T follicular helper cell (primary cell): ENCODE measurements at places on chromosomes 4 and X.

DNA sequence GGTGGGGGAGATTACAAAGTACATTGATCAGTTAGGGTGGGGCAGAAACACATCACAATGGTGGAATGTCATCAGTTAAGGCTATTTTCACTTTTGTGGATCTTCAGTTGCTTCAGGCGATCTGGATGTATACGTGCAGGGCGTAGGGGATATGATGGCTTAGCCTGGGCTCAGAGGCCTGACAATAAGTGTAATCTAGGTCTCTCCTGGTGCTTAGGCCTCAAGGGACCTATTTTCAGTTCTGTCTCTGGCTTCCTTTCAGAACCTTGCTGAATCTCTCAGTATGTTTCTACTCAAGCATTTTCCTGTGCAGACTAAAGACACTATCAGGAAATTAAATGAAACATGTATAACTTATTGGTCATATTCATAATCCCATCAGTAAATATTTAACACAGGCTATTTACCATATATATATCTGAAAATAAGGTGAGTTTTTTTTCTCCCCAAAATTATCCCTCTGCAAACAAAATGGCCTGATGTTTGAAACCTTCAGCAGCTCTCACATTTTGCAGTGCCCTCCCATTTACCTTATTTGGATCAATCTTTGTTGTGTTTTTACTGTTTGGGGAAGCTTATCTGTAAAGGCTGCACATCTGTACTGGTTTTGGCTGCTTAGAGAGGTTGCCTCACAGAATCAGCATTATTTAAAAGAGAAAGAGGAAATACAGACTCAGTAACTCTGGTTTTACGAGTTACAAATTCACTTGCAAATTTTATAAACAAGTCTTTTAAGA lies 2.3 kb upstream of the ZCCHC4 start:
- DNase-seq: no peak

DNA sequence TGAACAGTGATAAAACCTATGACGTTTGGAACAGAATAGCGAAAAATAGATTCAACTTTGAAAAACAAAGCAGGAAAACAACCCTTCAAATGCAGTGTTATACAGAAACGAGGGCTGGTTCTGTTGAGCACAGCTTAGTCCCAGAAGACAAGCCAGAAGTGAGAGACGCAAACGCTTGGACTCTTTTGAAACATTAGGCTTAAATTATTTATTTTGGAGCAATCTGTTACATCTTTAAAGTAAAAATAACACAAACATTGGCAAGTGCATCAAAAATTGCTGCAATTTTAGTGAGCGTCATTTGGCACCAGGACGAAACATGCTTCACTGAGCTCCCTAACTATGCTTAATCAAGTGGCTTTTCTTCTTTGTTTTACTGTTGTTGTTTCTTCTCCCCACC lies 63.5 kb downstream of the ENPP6 start:
- no peak for DNase-seq

GRCh38 chrX:7062903-7063302 lies 84.6 kb upstream of the STS start:
- DNase-seq: no peak

DNA sequence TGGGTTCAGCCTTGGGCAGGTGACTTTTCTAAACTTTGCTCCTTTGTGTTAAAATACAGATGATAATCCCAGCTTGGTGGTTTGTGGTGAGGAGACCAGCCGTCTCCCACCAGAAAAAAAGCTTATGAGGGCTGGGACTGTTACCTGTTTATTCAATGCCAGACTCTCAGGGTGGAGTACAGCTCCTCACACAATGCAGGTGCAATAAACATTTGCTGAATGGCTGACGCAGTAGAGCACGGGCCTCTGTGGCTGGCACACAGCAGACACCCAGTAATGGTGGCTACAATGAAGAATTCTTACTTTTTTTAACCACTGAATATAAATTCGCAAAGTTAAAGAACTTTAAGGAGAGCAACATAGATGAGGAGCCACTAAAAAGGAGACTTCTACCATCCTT lies 30.2 kb downstream of the BEND4 start:
- DNase-seq: no peak

DNA sequence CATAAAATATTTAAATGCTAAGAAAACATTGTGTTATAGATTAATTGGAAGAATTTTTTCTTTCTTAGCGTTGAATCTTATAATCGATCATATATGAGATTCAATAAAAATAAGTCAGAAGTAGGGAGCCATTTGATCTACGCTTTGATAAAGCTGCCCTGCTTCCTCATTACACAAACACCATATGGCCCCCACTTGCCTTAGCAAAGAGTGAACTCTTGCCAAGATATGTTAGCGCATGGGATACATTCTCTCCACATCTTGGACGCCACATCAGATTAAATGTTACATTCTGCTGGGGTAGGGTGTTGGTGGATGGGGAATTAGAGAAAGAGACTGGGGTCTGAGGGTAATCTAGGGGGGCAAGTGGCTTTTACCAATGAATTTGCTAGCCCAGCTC lies 207.7 kb upstream of the MID1 start:
- DNase-seq: no peak
